Activated CD4-positive, alpha-beta T cell treated with anti-CD3 and anti-CD28 coated beads for 1 hour (primary cell): ENCODE measurements at places on chromosomes 1 and 21.

GRCh38 chr1:43949678-43950077 lies 2.9 kb downstream of the IPO13 start:
- no peak for DNase-seq

DNA sequence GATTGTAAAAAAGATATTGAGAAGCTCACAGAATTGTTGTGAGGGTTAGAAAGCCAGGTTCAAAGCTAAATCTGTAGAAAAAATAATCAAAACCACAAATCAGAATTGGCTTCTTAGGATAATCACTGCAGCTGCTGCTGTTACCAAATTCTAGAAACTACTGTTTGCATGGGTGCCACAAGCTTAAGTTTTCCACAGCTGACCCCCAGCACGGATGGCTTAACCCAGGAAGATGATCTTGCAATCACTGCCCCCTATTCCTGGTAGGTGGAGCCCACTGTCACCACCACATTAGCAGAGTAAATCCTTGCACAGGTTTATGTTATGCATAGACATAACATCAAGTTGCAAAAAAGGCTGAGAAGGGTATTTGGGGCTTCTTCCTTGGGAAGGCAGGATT lies 877.8 kb upstream of the ADGRL2 start:
- no peak for DNase-seq

DNA sequence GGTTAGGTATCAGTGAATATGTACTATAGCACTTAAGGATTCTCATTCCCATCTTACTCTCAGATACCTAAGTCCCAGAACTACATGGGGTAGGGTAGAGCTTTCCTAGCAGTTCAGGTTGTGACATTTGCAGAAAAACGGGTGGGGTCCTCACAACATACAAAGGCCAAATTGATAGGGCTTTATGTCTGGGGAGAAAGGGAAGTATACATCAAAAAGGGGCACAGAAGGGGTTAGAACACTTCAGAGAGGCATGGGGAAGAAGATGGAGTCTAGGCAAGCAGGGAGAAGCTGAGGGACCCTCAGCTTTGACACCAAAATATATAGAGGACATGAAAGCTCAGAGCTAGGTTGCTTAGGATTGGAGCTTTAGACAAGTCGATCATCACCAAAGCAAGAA lies 3.6 kb downstream of the UROD start:
- DNase-seq: no peak

DNA sequence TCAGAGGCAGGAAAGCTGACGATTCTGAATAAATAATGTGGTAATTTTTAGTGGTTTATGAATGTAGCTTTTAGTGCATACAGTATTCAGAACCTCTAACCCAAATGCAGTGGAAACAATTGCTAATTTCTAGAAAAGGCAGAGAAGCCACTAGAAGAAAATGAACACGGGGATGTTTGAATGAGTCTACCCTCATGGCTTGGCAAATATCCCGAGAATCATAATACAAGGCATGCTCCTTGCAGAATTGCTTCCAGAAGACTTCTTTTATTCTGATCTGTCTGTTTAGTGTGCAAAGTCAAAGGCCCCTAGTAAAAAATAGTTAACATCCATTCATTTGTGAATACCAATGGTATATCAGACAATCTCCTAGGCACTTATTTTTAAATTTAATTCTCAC lies 246.8 kb downstream of the LMO4 start:
- DNase-seq: no peak

DNA sequence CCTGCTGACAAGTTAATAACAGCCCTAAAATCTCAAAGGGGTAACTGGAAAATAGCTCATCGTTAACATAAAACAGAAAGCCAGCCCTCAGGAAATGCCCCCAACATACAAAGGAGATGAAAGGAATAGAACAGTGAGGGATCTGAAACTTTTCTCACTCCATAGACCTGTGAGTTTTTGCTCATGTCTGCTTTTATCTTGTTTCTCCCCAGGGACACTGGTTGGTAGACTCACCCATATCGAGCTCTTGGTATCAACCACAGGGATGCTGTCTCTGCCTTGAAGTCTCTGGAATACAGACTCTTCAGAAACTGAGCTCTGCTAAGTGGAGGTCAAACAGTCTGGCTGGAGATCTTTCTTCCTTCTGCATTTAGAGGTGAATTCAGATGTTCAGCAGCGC lies 77.4 kb upstream of the CAMK1G start:
- no peak for DNase-seq

DNA sequence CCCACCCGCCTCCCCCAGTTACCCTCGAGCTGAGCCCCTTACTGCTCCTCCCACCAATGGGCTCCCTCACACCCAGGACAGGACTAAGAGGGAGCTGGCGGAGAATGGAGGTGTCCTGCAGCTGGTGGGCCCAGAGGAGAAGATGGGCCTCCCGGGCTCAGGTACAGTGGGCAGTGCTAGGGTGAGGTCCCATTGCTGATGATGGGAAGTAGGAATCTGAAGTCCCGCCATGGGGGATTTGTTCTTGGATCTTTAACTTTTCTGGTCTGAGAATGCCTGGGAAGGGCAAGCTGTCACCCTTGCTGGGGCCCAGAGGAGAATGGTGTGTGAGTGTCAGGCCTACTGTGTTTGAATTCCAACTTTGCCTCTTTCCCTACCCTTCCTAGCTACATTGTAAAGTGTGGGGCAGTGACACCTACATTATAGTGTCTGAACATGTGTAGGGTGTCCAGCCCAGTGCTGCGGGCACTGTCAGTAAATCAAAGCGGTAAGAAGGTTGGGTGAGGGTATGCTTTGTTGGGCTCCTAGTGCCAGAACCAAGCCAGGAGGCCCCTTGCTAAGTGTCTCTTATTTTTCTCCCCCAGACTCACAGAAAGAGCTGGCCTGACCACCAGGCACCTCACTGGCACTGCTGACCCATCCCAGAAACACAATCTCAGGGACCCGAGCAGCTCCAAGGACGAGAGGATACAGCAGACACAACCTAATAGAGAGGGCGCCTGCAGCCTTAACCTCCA lies 44.7 kb downstream of the YARS1 start:
- DNase-seq: no peak

DNA sequence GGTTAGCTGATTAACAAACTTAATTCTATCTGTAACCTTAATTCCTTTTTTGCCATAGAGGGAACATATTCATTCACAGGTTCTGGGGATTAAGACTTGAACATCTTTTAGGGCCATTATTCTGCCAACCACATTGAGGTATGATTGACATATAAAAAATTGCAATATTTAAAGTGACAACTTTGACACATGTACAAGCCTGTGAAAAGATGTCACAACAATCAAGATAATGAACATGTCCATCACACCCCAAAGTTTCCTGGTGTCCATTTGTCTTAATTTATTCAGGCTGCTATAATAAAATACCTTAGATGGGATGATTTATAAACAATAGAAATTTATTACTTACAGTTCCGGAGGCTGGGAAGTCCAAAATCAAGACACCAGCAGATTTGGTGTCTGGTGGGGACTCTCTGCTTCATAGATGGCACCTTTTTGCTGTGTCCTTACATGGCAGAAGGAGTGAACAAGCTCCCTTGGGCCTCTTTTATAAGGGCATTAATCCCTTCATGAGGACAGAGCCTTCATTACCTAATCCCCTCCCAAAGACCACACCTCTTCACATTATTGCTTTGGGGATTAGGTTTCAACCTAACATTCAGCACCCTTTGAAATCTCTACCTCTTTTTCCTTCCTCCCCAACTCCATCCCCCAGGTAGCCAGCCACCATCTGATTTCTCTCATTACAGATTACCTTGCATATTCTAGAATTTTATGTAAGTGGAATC lies 33.0 kb upstream of the TP53BP2 start:
- no peak for DNase-seq

- no peak for DNase-seq
Measured at GRCh38 chr1:59885160-59885832, 41.3 kb downstream of the CYP2J2 start.

DNA sequence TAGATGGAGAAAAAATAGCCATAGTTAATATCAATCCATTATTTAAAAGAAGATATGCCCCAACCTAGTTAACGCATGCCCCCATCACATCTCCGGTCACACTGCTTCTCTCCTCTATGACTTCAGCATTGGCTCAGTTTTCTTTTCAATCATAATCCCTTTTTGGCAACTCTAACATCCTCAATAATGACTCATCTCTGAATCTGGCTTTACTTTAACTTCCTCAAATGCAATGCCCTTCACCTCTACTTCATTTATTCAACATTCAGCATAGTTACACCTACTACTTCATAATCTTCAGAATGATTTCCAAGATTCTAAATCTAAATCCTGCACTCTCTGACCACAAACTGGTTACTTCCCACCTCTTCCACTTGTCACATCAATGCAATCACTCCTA lies 417.3 kb downstream of the USH2A start:
- DNase-seq: no peak

GRCh38 chr1:156096640-156097391 lies 14.6 kb upstream of the MEX3A start:
- peak; percentile 74 for DNase-seq

- no peak for DNase-seq
Measured at GRCh38 chr1:79781261-79781660, 774.7 kb upstream of the ADGRL4 start.

GRCh38 chr1:116737855-116738321 lies 16.3 kb upstream of the CD2 start:
- DNase-seq: peak; percentile 37

- DNase-seq: no peak
Measured at GRCh38 chr1:110643879-110644472, 30.8 kb downstream of the KCNA3 start.
